ENCODE measurements at places on chromosomes 5 and 9.

- no peak for DNase-seq
Observed at GRCh38 chr5:135229122-135229521, 169.9 kb downstream of the MACROH2A1 start.

DNA sequence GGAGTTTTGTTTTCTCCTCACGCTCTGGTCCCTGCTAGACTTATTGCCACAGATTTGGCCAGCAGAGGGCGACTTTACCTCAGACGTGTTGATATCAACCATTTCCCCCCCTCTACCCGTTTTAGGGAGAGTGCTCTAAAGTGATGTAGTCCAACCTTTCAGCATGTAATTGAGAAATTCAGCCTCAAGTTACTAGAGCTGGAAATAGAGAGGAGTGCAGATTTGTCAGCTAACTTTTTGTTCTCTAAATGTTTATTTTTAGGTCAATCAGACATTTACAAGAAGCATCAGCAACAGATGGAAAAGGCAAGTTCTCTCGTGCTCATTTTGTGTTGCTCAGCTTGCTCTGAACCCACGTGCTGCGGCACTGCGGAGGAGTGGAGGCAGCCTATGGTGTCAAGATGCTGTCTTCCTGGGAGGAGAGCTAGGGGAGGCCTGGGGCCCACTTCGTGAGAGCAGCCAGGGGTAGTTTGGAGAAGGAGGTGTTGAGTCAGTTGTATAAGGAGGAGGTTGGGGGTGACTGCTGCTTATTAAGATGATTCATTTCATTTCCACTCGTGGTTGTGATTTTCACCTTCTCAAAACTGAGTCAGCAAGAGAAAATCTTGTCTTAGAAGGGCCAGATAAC lies 53.6 kb downstream of the GPR107 start:
- DNase-seq = no peak

GRCh38 chr5:79020861-79021561 lies 35.9 kb upstream of the ARSB start:
- no peak for DNase-seq

DNA sequence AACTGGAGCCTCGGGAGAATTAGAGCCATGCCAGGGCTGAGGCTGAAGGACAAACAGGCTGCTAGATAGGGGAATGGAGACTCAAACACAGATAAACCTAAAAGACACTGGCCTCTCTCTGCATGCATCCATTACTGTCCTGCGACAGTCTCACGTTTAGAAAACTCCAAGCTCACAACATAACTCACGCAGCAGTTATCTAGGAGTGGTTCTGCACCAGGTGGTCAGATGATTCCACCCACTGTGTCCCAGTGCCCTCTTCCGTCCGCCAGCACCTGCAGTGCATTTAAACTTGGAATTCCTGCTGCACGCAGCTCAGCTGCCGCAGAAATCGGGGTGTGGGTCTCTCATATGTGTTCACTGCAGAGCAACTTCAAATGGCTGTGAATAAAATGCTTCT lies 272.6 kb upstream of the IRX2 start:
- DNase-seq = no peak

GRCh38 chr5:155434267-155434666 lies 420.7 kb downstream of the KIF4B start:
- DNase-seq = no peak

DNA sequence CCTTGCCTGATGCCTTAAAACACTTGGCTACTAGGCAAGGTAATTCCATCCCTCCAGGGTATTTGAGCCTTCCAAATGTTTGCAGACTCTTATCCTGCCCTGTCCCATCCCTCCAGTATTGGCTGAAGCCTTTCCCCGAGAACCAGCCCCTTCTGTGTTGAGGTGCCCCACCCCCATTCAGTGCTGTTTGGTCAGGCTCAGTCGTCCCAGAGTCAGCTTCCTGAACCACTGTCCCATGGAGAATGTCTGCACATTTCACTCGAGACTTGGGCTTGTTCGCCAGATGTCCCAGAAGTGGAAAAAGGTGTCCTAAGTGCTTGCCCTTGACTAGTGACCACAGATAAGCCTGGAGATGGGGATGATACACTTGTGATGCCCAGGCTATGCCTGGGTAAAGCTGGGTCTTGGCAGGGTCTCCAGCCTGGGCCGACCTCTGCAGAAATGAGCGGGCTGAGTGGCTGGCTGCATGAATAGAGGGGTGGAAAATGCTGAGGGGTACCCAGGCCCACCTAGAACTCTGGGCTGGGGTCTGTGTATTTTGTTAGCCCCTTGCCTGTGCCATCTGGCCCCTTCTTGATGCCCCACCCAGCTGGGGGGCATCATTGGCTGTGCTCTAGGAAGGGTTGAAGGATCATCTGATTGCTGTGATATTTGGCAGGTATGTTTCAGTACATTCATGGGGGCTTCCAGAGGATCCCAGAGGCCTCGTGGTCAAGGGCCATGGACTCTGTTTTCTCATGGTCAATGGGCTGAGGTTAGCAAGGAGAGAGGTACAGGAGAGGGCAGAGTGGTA lies 178.4 kb downstream of the MACROH2A1 start:
- no peak for DNase-seq

- DNase-seq = no peak
Observed at GRCh38 chr5:54905942-54906537, 79.4 kb downstream of the ESM1 start.

GRCh38 chr9:101037430-101037829 lies 8.9 kb downstream of the PLPPR1 start:
- DNase-seq = no peak
